ENCODE measurements at places on chromosomes 6 and 20. TPM values are rescaled to one million over a fixed set of nuclear protein-coding genes. Genes with fewer than 3 reads are reported as not detected.

The ALDH8A1 gene
- total RNA-seq = not detected

The MROH8 gene
- 5.1 TPM for total RNA-seq

The TMEM151B gene
- total RNA-seq = not detected

The ZSCAN26 gene
- 17.4 TPM for total RNA-seq

The MLIP gene
- total RNA-seq = not detected

The CCDC167 gene
- total RNA-seq = 146 TPM

The GLP1R gene
- not detected for total RNA-seq

The FKBP1C gene
- total RNA-seq = 0.09 TPM

The HLA-DQA2 gene
- total RNA-seq = not detected

The SALL4 gene
- total RNA-seq = 0.79 TPM

The OR2H2 gene
- not detected for total RNA-seq

The SLC4A11 gene
- not detected for total RNA-seq

The PAK5 gene
- total RNA-seq = not detected

The SLA2 gene
- not detected for total RNA-seq

The PRPH2 gene
- total RNA-seq = not detected

The OR2H1 gene
- total RNA-seq = not detected

The TUBB1 gene
- 0.05 TPM for total RNA-seq

The CRNKL1 gene
- 34.7 TPM for total RNA-seq

The RARS2 gene
- total RNA-seq = 50.4 TPM

The ZNF311 gene
- not detected for total RNA-seq

The EFCAB8 gene
- 0.06 TPM for total RNA-seq

Data from SJSA1 (cell line).